Activated naive CD4-positive, alpha-beta T cell (primary cell): ENCODE measurements at places on chromosomes 2 and 18.

DNA sequence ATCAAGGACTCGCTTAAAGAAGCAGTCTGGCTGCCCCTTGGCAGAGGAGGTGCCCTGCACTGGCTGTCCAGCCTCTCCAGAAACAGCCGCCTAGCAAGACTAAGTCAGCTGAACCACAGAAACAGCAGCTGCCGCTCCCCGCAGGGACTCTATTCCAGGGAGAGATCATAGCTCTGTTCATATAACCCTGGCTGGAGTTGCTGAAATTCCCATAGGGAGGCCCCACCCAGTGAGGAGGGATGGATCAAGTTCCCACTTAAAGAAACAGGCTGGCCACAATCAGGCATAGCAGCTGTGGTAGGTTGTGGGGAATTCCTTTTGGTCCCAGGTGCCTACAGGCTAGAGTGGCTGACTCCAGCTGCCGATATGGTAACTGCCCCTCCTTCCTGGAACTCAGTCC, 74.2 kb upstream of the MC4R start:
- no peak for DNase-seq

GRCh38 chr2:217142649-217143266, 282.9 kb upstream of the TNP1 start:
- DNase-seq = no peak

- DNase-seq = no peak
Measured at GRCh38 chr2:55080204-55080738, 30.0 kb upstream of the RTN4 start.

- DNase-seq = no peak
Measured at GRCh38 chr18:54888933-54889332, 60.7 kb downstream of the RAB27B start.

DNA sequence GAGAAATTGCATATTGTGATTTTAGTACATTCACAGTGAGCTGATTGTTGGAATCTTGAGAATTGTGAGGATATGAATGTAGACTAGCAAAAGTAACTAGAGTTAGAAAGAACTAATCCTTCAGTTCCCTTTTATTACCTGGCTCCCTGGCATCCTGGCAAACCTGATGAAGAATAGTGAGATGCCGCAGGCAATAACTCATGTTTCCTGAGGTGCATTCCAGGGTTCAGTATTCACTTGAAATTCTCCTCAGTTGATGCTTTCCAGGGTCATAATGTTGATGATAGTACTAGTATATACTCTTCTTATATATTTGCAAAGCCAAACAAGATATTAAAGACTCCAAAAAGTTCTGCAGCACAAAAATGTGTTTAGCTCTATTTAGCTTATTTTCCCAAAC, 432.1 kb upstream of the CELF4 start:
- DNase-seq = no peak
